ENCODE measurements at places on chromosomes 2 and 18.

- DNase-seq, result no peak
These were observed at the start of gene INHBB for GRCh38 chr2:120346026-120346666. INHBB (plus strand) TSS chr2:120346136; CDS start chr2:120346189, 53 bp downstream.

DNA sequence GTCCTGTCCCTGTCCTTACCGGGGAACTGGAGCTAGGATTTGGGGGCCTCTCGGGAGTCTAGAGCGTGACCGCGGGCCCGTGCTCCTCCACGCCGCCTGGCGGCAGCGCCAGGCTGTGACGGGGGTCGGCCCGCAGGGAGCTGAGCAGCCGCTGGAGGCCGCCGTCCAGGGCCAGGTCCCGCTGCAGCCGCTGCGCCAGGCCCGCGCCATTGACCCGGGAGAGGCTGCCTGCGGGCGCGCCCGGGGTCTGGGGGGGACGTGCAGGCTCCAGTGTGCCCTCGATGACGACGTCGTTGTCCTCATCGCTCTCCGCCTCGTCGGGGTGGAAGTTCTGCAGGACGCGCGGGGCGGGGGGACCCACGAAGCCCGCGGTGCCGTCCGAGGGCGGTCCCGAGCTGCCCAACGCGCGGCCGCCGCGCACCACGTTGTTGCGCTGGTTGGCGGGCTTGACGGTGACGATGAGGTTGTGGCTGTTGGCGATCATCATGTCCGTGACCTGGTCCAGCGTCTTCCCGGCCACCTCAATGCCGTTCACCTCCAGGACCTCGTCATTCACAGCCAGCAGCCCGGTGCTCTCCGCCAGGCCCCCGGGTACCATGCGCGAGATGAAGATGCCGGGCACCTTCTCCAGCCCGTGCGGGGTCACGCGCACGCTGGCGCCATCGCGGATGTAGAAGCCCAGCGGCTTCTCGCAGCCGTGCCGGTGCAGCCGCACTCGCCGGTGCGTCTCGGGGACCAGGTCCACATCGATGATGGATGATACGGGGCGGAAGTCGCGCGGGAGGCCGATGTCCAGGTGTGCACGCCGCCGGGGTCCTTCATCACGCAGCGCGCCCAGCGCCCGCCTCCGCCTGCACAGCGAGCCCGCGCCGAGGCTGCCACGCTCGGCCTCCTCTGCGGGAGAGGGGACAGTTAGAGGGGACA lies 50.9 kb downstream of the ADNP2 start:
- peak; percentile 46 for DNase-seq

- no peak for DNase-seq
These were observed 198.9 kb upstream of the RAB6C start for GRCh38 chr2:129780316-129781270.

- DNase-seq, result no peak
These were observed 31.3 kb downstream of the IL1R2 start for GRCh38 chr2:102022884-102023539.

DNA sequence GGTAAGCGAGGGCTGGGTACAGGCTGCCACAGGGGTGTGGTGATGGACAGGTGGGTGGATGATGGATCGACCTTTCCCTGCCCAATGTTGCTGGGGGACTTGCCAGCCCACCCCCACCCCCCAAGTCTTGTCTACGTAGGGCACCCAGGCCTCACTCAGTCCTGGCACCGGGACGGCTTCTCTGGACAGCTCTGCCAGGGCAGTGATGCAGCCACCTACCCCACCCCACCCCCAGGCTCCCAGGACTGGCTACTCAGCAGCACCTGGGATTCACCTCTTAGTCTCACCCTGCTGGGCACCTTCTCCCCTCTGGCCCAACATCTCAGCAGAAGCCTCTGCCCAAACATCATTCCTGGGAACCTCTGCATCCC lies 55.7 kb downstream of the ANKMY1 start:
- no peak for DNase-seq

DNA sequence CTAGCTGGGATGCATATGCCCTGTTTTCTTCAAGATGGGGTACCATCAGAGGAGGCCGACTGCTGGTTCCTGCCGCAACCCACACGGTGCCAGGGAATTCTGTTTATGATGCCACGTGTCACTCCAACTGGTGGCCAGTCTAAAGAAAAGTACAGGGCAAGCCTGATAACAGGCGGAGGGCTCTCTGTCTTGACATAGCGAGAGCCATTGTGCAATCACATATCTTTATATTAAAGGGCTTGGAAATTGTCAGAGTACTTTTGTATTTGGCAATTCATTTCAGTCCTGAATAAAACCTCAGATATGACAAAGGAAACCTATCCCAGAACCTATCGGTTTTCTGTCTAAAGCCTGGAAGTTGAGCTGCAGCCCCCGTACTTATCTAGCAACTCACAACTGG lies 768.4 kb downstream of the TDRD15 start:
- no peak for DNase-seq

DNA sequence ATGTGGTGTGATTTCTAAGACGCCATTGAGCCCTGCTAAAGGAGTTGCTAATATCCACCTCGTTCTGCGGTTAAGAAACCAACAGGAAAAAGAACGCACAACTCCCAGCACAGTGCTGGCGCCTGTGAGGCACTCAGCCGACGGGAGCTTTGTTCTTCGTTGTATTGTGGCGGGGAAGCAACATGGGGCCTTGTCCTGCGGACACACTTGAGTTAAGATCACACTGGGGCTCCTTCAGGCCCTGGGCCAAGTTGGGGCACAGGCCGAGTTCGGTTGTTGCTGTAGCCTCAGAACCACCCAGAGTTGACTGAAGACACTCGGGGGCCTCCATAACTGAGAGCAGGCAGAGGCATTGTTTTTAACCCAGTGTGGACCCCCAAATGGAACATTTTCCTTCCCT lies 30.6 kb upstream of the CD8A start:
- DNase-seq, result no peak

DNA sequence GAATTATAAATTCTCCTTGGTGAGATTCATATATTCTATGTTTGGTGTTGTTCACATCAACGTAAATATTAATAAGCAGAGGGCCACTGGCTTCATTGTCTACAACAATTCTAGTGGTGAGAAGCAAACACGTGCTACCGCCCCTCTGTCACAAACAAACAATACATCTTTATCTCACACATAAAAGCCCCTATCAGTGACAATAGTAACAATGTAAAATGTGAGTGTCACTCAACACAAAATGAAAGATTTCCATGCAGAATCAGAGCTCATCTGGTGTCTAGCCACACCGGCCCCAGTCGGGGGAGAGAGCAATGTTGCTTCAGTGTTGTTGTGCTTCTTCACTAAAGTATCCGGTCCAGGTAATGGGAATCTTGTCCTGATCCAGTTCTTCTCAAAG lies 932.6 kb downstream of the SOCS6 start:
- DNase-seq, result no peak

GRCh38 chr2:10591207-10591606 lies 98.6 kb downstream of the NOL10 start:
- DNase-seq, result no peak

Data from activated CD4-positive, alpha-beta T cell treated with anti-CD3 and anti-CD28 coated beads, Interleukin-2, amount 50 U/mL, for 1 hour (primary cell).